Activated CD4-positive, alpha-beta T cell treated with anti-CD3 and anti-CD28 coated beads, Interleukin-2, Interleukin-6, amounts not matched to agents 100 ng/mL and 50 ng/mL, durations not matched to agents 16 hours and 8 hours (primary cell): ENCODE measurements at places on chromosomes 1 and 21.
A peak's percentile ranks its signal among the peaks of the same experiment; 100 is the strongest.

DNA sequence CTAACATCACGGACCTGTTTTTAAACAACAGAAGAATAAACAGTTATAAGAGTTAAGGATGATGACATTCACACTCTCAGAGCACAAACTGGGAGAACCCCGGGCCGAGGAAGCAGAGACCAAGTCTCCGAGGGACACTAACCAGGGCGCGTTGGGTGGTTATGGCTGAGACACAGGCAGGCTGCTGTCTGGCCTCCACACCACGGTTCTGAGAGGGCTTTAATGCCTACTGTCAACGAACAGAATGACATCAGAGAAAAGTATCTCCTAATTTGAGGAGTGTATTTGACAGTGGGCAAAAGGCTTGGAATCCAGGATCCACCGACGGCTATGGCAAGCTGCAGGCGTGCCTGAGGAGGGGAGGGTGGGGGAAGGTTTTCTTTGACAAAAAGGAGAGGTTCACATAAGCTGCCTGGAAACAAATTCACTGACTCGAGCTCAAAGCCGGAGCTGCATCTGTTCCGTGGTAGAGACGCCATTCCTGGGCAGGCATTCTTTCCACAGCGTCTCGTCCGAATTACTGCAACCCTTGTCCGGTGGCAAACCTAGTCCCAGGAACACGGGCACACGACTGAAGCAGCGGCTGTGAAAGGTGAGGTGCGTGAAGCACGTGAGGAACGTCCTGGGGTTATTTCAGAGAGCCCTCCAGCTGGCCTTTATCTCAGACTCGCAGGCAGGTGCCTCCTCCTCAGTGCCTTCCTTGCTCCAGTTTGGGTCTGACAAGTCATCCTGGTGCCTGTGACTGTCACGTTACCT lies 9.4 kb downstream of the POFUT2 start:
- DNase-seq, result no peak

- no peak for DNase-seq
These were observed 10.4 kb upstream of the GJA9 start for GRCh38 chr1:38891753-38892152.

DNA sequence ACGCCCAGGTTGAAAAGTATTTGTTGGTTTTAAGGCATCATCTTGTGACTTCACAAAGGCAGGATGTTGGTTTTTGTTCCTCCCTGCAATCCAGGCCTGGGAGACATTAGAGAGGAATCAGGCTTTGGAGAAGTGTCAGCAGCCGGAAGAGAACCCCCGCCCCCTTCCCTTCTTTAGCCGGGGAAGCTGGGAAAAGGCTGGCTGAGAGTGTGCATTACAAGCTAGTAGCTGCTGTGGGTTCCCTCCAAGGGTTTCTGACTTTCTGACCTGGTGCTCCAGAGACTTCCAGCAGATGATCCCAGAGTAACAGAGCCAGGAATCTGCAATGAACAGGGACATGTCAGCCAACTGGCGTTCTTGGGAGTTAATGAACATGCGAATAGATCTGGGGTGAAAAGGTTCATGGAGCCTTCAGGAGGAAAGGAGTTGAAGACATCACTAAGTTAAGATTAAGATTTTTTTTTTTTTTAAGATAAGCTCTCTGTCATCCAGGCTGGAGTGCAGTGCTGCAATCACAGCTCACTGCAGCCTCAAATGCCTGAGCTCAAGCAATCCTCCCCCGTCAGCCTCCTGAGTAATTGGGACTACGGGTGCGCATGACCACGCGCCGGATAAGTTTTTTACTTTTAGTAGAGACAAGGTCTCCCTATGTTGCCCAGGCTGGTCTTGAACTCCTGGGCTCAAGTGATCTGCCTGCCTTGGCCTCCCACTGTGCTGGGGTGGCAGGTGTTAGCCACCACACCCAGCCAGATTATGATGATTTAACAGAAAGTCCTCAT lies 7.5 kb downstream of the DISP3 start:
- DNase-seq, result no peak

GRCh38 chr1:100325415-100326324 lies 26.6 kb upstream of the CDC14A start:
- no peak for DNase-seq

- DNase-seq, result peak; percentile 51
These were observed 3.1 kb downstream of the CHD1L start for GRCh38 chr1:147245586-147246021.

- DNase-seq, result no peak
These were observed 36.6 kb downstream of the PLXNA2 start for GRCh38 chr1:208207388-208208131.

DNA sequence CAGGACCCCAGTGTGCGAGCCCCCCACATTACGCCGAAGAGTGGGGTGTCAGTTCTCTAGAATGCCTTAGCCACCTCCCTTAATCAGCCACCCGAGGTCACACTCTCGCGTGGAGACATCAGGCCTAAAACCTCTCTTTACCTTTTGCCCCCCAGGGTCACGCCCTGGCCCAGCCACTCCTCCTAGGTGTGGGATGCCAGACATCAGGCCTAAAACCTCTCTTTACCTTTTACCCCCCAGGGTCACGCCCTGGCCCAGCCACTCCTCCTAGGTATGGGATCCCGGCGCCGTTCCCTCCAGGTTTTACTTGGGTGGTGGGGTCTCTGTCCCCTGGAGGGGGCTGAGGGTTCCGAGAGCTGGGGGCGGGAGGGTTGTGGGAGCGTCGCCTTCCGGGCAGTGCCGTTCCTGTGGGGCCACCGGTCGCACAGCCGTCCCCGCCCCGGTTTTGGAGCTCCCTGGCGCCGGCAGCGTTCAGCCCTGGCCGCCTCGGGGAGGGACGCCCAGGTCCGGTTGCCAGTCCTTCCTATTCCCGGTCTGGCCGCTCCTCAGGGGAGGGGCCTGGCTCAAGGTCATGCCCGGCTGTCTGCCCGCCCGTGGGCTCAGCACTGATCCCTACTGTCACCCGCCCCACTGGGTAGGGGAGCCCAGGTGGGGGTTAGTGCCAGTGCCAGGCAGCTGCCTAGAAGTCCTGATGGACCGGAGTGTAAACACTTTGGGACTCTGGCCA lies 882 bp downstream of the VPS13D start:
- no peak for DNase-seq

GRCh38 chr1:236103646-236104218 lies 38.6 kb upstream of the GPR137B start:
- DNase-seq, result peak; percentile 73

DNA sequence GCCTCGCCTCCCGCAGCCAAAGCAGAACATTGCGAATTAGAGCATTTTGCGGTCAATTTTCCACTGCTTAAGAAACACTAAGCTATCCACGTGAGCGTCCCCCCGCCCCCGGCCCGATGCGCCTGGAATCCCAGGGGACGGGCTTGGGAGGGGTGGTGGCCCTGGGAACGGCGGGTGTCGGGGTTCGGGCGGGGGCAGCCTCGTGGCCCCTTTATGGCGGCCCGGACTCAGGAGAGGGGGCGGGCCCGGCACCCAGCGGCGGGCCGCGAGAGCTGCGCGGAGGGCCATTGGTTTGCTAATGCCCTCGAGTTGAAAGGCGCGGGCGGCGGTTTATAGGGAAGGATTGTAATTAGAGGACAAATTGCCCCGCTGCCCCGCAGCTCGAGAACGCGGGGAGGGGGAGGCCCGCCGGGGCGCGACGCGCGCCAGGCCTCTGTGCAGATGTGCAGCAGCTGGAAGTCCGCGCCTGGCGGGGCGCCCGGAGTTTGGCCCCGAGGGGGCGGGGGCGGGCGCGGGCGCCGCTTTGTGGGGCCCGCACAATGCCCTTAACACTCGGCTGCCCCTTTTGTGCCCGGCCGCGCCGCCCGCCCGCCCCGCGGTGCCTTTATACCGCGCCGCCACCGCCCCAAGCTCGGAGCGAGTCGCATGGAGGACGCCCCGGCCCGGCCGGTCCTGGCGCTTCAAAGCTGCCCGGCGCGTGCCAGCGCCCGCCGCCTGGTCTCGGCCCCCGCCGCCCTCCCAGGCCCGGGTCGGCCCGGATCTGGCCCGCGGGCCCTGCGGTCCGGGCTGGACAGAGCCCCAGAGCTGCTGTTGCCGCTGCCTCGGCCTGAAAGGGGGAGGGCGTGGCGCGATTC lies 1.9 kb upstream of the HES3 start:
- DNase-seq, result no peak

DNA sequence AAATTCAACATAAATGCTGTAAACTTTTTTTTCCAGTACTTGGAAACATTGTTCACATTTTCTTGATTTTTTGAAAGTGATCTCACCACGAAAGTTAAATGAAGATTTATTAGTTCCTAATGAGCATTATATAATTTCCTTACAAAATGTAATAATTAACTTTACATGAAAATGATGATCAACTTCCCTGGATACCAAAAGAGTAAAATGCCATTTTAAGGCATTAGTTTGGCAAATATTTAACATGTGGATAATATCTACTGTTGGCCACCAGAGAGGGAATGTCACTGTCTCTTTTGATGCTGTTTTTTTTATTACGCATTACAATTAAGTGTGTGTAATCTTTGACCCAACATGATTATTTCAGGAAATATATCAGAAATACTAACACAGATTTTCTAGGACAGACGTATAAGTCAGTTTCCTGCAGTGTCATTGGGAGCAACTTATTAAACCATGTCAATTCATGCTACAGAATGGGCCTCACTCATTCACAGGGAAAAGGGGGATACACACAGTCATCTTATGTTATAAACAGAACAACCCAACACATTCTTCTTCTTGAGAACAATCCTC lies 903.9 kb upstream of the ADGRL2 start:
- no peak for DNase-seq

GRCh38 chr1:163439471-163439870 lies 117.7 kb downstream of the NUF2 start:
- DNase-seq, result no peak

- no peak for DNase-seq
These were observed 219.2 kb downstream of the RERE start for GRCh38 chr1:8598060-8598724.

DNA sequence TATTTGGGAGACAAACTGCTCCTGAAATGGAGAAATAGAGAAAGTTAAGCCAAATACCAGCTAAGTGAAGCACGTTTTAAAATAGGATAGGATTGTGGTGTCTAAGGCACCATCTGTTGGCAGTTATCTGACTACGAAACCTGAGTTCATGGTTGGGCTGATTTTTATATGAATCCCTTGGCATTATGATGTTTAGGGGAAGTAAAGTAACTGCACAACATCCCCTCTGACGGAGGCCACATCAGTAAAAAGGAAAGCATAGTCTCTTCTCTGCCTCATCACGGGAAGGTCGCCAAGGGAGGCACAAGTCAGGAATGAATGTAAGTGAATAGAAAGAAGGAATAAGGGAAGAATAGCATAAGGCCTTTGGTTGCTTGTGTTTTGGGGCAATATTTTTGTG lies 128.0 kb downstream of the PRRX1 start:
- no peak for DNase-seq

- DNase-seq, result no peak
These were observed 158.2 kb upstream of the NFIA start for GRCh38 chr1:60924165-60924564.

DNA sequence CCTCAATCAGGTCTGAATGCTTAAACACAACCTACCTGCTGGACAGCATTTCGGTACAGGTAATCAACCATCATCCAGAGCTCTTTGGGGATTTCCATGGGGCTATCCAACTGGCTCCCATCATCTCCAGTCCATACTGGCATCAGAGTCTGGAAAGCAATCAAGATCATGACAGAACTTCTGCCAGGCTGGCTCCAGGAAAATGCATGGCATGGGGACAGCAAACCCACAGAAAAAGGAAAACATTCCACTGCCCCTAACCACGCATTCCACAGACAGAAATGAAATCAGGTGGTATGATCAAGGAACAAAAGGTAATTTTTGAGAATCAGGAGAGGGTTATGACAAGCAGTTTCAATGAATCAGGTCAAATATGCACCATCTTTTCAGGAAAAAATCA lies 9.1 kb upstream of the MTF1 start:
- DNase-seq, result no peak

DNA sequence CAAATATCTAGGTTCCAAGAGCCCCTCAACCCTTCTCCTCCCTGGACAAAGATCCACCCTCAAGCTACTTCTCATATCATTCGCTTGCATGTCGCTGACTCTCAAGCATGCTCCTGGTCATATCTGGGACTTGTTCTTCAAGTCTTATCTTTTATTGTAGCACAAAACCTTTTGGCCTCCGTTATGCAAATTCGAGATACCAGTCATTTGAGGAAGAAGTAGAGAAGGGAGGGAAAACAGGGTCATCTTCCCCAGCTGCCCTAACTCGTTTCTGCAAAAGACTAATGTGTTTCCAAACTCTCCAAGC lies 63.8 kb upstream of the ETS2 start:
- no peak for DNase-seq

DNA sequence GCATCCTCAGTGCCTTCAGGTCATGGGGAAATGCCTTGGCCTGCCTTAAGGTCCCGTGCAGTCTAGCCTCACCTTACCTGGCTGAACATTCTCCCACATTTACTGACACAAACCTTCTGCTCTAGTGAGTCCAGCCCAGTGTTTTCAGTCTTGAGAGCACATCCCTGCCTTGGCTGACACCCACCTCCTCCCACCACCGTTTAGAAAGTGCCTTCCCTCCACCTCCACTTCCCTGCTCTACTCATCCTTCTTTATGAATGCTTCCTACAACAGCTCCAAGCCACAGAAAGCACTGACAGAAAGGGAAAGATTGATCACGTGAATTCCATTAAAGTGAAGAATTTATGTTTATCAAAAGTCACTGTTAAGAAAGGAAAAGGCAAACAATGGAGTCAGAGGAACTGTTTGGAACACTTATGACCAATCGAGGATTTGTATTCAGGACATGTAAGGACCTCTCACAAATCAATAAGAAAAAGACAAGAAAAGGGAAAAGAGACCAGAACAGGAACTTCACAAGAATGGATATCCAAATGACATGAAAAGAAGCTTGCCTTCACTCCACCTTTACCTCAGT lies 59.8 kb downstream of the DDR2 start:
- no peak for DNase-seq

DNA sequence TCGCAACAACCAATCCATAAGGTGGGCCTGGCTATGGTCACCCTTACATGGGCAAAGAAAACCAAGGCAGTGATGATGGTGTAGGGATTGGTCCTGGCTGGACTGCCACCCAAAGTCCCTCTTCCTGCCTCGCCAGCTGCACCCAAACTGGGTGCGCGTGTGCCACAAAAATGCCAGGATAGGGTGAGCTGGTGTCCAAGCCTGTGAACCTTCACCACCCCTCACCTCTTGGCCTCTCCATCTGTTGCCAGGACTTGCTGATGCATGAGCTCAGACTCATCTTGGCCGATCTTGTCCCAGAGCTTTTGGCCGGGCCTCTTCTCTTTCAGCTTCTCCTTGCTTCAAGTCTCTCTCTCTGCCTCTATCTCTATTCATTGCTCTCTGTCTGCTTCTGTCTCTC lies 41.8 kb downstream of the FOXD2 start:
- DNase-seq, result no peak

DNA sequence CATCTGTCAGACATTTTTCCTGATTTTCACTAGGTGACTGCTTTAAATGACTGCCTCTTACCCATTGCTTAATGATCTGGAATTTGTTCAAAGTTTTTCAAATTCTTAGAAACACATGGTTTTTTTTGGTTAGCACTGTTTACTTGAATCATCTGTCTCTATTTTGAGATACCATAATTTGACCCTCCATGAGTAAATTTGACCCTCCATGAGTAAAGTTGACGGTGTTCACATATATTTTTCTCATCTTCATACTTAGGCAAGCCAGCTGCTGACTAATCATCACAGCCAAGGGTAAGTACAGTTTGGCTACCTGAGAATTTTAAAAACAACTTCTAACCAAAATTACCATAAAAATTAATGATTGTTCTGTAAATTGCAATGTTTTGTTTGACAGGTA lies 586.5 kb downstream of the PTBP2 start:
- DNase-seq, result no peak
